ENCODE measurements at places on chromosomes 5 and 9.

- no peak for DNase-seq
Measured at GRCh38 chr5:142846406-142846805, 76.2 kb downstream of the ARHGAP26 start.

DNA sequence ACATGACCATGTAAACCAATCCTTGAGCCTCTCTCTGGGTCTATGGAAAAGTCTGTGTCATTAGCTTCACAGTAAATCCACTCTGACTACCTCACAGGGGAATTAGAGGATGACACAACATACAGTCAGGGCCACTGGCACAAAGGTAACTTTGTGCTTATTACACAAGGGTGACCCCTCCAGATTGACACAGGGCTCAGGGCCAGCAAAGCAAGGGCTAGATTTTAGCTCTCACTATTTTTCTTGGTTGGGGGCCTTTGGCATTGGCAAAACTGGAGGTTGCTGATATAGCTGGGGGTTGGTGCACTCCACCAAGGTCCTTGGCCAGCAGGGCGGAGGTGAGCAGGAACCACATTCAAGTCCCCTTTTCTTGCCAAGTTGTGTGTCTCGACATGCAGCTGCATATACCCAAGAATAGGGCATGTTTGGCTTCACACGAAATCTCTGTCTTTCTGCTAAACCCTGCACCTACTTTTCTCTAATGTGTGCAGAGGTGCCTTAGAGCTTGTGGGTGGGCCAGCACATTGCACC is 15.2 kb upstream of the OSMR start:
- no peak for DNase-seq

DNA sequence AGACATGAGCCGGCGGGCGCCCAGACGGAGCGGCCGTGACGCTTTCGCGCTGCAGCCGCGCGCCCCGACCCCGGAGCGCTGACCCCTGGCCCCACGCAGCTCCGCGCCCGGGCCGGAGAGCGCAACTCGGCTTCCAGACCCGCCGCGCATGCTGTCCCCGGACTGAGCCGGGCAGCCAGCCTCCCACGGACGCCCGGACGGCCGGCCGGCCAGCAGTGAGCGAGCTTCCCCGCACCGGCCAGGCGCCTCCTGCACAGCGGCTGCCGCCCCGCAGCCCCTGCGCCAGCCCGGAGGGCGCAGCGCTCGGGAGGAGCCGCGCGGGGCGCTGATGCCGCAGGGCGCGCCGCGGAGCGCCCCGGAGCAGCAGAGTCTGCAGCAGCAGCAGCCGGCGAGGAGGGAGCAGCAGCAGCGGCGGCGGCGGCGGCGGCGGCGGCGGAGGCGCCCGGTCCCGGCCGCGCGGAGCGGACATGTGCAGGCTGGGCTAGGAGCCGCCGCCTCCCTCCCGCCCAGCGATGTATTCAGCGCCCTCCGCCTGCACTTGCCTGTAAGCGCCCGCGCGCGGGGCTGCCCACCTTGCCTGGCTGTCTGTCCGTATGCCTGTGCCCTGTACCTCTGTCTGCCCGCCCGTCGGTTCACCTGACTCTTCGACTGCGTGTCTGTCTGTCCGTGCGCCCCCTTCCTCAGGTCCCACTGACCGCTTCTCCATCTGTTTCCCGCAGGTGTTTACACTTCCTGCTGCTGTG is 412 bp downstream of the FGF18 start:
- no peak for DNase-seq

- DNase-seq = no peak
Measured at GRCh38 chr5:118687661-118688621, 300.4 kb downstream of the DTWD2 start.

All from progenitor cell of endocrine pancreas (in vitro differentiated cells).